ENCODE measurements at places on chromosomes 3 and 15.

- no peak for DNase-seq
Measured at GRCh38 chr15:31452595-31453557, 126.2 kb downstream of the KLF13 start.

DNA sequence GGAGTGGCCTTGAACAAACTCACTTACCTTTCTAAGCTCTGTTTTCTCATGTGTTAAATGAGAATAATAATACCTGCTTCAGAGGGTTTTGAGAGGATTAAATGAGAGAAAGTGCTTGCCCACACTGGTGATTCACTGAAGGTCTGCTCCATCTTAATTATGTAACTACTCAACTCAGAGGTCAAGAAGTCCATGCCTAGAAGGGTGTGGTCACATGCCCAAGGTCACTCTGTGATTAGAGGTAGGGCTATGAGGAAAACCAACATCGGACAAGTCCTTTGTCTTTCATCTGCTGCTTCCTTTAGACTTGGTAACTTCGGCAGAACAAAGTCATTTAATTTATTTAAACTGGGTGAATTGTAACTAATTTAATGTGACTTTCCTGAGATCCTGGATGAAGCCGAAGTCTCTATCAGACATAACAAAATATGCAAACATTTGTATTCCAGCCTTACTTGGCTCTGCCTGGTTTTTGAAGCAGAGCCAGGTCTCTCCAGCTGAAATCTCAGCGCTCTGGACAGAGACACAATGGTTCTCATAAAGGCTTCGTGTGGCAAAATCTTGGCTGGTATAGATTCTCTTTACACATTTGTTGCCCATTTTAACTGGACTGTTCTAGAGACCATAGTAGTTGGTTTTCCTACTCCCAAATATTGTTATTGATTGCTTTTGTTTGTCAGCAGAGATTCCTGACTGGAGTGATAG lies 3.0 kb downstream of the CHRNA7 start:
- DNase-seq: no peak

GRCh38 chr15:64749999-64750657 lies 25.3 kb downstream of the RBPMS2 start:
- no peak for DNase-seq

GRCh38 chr3:85589145-85589544 lies 630.4 kb downstream of the CADM2 start:
- DNase-seq: no peak

DNA sequence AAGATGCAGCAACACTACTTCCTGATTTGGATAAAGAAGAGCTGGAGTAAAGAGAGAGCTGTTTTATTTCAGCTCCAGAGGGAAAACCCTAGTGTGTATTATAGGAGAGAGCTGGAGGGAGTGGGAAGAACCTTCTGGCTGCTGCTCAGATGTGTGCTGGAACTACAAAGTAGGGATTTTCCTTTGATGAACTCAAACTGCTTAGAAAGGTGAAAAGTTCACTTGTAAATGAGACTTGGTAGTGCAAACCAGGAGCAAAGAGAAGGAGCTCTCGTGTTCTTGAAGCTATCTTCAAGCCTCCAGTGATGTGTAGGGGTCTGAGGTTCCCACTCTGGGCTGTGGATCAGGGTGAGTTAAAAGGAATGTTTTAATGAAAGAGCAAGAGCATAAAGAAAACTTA lies 110.4 kb downstream of the EDEM1 start:
- DNase-seq: no peak

GRCh38 chr3:119579366-119580066 lies at the start of gene ADPRH:
Gene ADPRH, plus strand, starts transcription at chr3:119579492. Its CDS starts 2,678 bp downstream, at chr3:119582170.
- DNase-seq: peak; percentile 12

- DNase-seq: peak; percentile 4
Measured at GRCh38 chr3:187999821-188000220, 154.1 kb upstream of the LPP start.

DNA sequence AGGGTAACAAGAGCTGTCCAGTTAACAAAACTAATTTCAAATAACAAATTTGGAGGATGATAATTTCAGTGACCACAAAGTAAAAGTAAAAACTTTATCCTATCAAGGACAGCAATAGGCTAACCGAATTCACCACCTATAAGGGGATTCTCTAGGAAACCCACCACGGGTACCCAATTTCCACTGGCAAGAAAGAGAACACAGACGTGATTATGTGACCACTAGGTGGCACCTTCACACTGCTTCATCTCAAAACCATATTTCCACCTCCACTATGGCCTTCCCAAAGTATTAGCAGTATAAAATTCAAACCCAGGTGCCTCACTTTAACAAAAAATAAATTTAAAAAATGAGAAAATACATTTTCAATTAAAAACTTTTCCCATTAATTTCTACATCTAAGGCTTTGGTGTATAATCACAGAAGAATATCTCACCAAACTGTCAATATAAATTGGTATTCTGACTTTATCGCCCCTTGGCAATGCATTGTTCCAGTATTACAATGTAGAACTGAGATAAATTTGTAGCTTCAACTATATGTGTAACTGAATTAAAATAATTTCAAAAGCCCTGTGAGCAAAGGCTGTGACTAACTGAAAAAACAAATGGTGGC lies 96.5 kb downstream of the FSIP1 start:
- peak; percentile 9 for DNase-seq

DNA sequence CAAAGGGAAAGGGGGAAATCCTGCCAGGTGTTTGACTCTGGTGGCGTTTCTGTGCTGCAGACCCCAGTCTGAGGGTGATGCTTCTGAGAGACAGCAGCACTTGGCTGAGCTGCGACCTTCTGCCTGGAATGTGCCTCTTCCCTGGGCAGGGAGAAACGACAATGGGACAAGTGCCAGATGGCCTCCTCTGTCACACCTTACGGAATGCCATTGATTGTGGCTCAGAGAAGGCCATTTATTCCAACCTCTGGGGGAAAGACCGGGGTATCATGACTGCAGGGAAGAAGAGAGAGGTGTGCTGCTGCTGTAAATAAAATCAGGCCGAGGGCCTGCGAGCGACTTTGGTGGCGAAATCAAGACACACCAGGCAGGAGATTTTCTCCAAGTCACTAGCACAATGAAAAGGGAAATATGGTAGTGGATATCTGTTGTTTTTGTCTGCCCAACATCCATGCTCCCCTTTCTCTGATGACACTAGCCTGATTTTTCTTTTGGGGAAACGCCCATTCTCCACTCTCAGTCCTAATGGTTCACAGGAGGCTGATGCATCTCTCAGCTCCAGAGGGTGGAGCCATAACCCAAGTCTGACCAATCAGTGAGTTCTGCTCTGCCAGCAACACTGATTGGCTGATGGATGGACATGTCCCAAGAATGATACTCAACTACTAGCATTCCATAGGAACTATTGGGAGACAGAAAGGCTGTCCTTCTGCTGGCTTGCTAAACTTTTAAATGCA lies 336.1 kb downstream of the FOXP1 start:
- no peak for DNase-seq

- DNase-seq: no peak
Measured at GRCh38 chr3:134155446-134155845, 95.2 kb downstream of the RYK start.

DNA sequence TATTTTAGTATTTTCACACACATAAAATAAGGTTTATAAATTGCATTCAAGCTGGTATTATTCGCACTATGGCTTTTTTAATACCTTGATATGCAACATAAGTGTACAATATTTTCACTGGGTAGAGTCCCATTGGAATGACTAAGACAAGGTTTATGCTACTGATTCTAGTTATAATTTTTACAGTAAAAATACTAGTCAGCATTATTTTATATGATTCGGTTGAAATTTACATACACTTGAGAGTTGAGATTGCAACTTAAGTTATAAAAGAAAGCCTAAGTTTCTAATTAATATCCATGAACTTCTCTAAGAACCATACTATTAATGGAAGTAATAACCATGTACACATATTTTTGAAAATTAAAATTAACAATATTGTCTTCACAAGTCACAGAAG lies 723.9 kb upstream of the NR2F2 start:
- no peak for DNase-seq

DNA sequence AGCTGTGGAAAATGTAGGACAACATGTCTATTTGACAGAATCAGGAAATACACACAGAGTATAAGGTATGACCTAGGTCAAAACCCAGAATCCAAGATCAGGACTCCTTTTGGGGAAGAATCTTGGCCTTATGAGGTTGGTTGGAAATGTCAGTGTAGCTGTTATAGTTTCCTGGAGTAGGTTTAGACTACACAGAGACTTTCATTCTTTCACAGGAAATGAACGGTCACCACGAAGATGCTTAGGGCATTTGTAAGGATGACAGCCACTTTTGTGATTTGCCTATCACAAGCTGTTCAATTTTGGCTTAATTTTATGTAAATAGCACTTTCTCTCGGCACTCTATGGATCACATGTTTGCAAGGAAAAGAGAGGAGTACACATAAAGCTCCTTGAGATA lies 18.6 kb upstream of the ZBTB20 start:
- no peak for DNase-seq

GRCh38 chr3:195870937-195871336 lies 37.4 kb downstream of the TNK2 start:
- DNase-seq: no peak

DNA sequence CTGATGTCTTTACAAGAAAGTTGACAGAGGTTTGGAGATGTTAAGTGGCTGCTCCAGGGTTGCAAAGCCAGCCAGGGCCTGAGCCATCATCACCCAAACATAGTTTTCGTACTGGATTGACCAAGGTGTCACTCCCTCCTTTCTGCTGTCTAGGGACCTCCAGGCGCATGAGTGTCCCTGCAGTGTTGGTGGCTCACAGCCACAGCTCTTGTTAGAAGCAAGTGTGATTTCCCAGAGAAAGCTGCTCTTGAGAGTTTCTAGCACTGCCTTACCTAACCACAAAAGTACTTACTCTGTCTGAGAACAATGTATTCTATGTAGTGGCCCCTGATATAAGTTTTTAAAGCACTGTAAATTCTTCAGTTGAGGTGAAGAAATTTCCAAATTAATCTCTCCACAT lies 144.1 kb downstream of the SOX2 start:
- DNase-seq: no peak

DNA sequence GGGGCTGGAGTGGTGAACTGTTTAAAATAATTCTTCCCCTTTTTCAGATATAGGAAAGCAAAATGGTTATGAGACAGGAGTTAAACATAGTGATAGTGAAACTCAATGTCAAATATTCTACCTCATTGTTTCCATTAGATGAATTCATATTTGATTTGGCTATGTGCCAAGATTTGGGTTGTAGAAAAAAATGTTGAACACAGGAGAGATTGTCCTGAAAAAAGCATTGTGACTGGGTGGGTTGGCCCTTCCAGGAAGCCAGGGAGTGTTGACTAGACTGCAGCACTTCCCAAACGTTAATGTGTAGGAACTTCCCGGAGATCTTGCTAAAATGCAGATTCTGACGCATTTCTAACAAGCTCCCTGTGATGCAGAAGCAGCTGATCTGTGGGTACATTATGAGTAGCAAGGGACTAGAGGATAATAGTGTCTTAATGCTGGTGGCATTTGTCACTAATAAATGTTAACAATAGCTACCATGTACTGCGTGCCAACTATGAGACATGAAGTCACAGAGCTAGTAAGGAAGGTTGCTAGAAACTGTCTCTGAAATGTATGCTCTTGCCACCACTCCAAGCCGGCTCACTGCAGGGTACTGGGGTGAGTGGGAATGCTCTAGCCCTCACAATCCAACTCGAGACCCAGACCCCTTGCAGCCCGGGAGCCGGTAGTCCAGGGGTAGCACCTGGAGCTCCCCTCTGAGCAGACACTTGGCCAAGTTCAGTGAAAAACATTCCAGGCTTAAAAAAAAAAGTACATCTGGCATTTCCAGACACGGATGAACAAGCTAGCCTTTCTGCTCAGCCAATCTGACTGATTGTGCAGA lies 120.6 kb downstream of the CD47 start:
- no peak for DNase-seq

Data from effector CD4-positive, alpha-beta T cell (primary cell).